ENCODE measurements at places on chromosomes 16 and 17. TPM values are rescaled to one million over a fixed set of nuclear protein-coding genes. Genes with fewer than 3 reads are reported as not detected.

The SLC13A2 gene
- total RNA-seq, result 1.1 TPM

The CYB5B gene
- 111 TPM for total RNA-seq

The ZNF597 gene
- 3.4 TPM for total RNA-seq

The SEZ6 gene
- total RNA-seq, result not detected

The VWA3A gene
- total RNA-seq, result 0.76 TPM

The KRT27 gene
- total RNA-seq, result not detected

The SOX15 gene
- 0.88 TPM for total RNA-seq

The PRSS33 gene
- not detected for total RNA-seq

The HID1 gene
- total RNA-seq, result 32.6 TPM

DNA sequence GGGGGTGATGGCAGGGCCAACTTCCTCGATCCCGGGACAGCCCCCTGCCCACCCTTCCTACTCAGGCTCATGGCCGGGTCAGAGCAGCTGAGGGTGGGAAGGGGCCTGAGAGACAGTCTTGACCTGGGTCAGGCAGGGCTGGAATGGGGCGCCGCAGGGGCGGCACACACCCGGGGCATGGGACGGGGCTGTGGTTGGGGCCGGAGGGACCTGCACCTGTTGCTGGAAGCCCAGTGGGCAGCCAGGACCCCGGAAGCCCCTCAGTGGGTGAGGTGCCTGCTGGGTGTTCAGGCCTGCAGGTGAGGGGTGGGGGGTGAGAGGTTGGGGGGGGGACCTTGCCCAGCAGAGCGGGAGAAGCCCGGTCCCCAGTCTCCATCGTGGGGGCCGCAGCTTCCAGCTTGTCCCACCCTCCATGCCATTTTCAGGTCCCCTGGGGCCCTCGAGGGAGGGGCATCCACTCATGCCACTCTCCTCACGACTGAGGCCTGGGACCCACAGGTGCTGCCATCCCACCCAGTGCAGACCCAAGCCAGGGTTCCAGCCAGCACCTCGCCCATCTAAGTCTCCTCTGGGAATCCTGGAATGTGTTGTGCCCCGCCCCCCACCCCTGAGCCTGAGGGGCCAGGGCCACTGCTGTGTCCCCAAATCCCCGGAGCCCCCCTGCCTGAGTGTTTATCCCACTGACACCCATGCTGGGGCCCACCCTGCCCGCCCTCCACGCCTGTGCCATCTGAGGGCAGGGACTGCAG lies 43.4 kb upstream of the ACSF3 start:
- H3K4me1 ChIP-seq, result no peaks in the 10 kb centered on the region
- H3K27me3 ChIP-seq, result no peaks in the 10 kb centered on the region
- H3K4me3 ChIP-seq, result no peak overlapping the region

- H3K4me1 ChIP-seq, result peaks cover 13% of the 10 kb centered on the region
- H3K36me3 ChIP-seq, result no peaks in the 10 kb centered on the region
Observed at GRCh38 chr17:3891626-3892094, 1.2 kb downstream of the CAMKK1 start.

GRCh38 chr16:84672276-84673202 lies 24.2 kb downstream of the KLHL36 start:
- H3K4me3 ChIP-seq, result no peak overlapping the region
- no peaks in the 10 kb centered on the region for H3K4me1 ChIP-seq
- no peaks in the 10 kb centered on the region for H3K27me3 ChIP-seq
- H3K36me3 ChIP-seq, result no peaks in the 10 kb centered on the region
- DNase-seq, result peak; percentile 74

GRCh38 chr17:28750178-28751047 lies 6.6 kb downstream of the TRAF4 start:
- peaks cover 40% of the 10 kb centered on the region for H3K36me3 ChIP-seq
- H3K27ac ChIP-seq, result no peak overlapping the region
- H3K4me3 ChIP-seq, result no peak overlapping the region
- H3K4me1 ChIP-seq, result peaks cover 42% of the 10 kb centered on the region

DNA sequence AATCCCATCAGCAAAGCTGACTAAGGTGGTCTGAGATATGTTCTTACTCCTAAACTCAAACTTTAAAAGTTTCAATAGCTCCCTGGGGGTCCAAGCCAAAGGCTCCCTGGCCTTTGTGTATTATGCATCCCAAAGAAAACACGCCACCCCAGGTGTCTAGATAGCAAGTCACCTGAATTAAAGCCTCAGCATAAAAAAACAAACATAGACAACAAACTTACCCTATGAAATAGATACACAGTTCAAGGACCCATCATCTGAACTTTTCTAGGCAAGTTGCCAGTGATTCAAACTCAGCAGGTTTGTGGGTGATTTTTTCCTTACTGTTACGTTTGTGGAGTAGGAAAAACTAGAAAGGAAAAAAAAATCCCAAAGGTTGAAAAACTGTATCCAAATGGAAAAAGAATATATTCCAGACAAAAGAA lies 12.5 kb downstream of the CMTM3 start:
- H3K27ac ChIP-seq, result no peak overlapping the region
- DNase-seq, result no peak
- H3K27me3 ChIP-seq, result no peaks in the 10 kb centered on the region
- H3K36me3 ChIP-seq, result no peaks in the 10 kb centered on the region

DNA sequence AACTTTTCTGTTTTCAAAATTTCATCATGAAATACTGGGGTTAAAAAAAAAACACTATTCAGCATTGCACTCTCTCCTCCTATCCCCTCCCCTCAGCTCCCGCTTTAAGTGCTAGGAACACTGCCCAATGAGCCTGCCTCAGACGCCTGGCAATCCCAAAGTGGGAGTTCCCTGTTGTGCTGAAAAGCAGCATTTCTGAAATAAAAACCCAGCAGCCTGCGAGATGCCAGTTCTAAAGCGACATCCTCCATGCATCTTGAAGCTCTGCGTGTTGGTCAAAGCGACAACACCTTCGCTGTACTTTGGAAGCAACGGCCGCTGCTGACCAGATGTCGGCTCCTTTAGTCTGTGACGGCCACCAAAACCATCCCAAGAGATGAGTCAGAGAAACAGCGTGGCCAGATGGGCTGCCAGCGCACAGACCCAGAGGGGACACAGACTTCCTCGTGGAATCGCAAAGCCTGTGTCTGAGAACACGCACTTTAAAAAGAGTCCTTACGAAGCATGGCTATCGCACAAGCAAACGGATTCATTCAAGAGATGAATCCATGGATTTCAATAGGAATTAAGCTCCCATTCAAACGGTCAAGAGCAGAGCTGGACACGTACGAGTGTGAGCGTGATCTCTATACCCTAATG lies 32.8 kb downstream of the FBXO31 start:
- H3K4me1 ChIP-seq, result no peaks in the 10 kb centered on the region
- H3K27me3 ChIP-seq, result no peaks in the 10 kb centered on the region
- no peak overlapping the region for H3K27ac ChIP-seq
- H3K4me3 ChIP-seq, result no peak overlapping the region
- no peaks in the 10 kb centered on the region for H3K36me3 ChIP-seq

DNA sequence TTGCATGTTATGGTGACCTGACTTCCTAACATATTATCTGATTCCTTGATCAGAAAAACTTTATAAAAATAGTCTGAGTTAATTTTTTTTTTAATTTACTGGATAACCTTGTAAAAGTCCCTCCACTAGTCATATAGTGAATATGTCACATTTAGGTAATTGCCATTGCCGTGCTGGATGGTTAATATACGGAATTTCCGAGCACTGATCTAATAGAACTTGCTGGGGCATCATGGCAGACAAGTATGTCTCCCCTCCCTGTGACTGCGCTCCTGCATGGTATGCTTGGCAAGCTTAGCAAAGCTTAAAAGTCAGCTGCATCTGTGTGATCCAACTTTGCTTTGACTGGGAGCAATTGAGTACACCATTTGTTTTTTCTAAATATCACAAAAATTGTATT lies 239.4 kb upstream of the TBX2 start:
- H3K36me3 ChIP-seq, result no peaks in the 10 kb centered on the region
- no peak overlapping the region for H3K4me3 ChIP-seq
- peaks cover 8% of the 10 kb centered on the region for H3K4me1 ChIP-seq
- peak overlapping the region; percentile 49 for H3K27ac ChIP-seq
- DNase-seq, result no peak

DNA sequence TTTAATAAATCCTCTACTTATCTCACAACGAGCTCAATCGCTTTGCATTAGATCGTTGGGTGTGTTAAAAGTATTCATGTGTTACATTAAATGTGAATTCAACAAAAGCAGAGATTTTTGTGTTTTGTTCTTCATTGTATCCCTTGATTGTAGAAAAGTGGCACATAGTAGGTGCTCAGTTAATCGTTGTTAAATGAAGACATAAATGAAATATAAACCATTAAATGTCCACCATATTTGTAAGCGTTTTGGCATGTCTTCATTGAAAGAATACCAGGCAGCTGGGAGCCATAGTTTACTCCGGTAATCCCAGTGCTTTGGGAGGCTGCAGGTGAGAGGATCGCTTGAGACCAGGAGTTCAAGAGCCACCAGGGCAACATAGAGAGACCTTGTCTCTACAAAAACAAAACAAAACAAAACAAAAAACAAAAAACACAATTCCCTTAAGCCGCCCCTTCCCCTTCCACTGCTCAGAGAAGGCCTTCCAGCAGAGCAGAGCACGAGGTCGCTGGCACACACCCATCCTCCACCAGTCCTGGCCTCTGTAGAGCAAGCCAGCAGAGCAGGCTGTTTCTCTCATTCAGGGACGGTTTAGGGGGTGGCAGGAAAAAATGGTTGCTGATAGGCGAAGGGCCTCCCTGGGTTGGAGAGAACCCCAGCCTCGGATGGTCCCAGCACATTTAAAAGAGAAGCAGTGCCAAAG lies 673 bp upstream of the CHD9 start:
- no peaks in the 10 kb centered on the region for H3K4me1 ChIP-seq
- peak overlapping the region; percentile 90 for H3K27ac ChIP-seq
- peak overlapping the region; percentile 24 for H3K4me3 ChIP-seq
- no peak for DNase-seq
- no peaks in the 10 kb centered on the region for H3K27me3 ChIP-seq

GRCh38 chr17:47277921-47278320 lies 24.3 kb downstream of the ITGB3 start:
- H3K36me3 ChIP-seq, result no peaks in the 10 kb centered on the region
- H3K4me1 ChIP-seq, result peaks cover 3% of the 10 kb centered on the region
- DNase-seq, result no peak
- no peak overlapping the region for H3K4me3 ChIP-seq

GRCh38 chr17:32264140-32264799 lies 1.4 kb upstream of the RHBDL3 start:
- no peaks in the 10 kb centered on the region for H3K36me3 ChIP-seq
- no peak overlapping the region for H3K4me3 ChIP-seq
- DNase-seq, result peak; percentile 29

- no peaks in the 10 kb centered on the region for H3K36me3 ChIP-seq
- no peaks in the 10 kb centered on the region for H3K4me1 ChIP-seq
- no peak overlapping the region for H3K4me3 ChIP-seq
- no peak overlapping the region for H3K27ac ChIP-seq
Observed at GRCh38 chr17:71447644-71448043, 673.2 kb upstream of the SOX9 start.

- no peak overlapping the region for H3K27ac ChIP-seq
- H3K36me3 ChIP-seq, result no peaks in the 10 kb centered on the region
- no peak for DNase-seq
Observed at GRCh38 chr17:67620088-67620487, 97.6 kb upstream of the NOL11 start.

DNA sequence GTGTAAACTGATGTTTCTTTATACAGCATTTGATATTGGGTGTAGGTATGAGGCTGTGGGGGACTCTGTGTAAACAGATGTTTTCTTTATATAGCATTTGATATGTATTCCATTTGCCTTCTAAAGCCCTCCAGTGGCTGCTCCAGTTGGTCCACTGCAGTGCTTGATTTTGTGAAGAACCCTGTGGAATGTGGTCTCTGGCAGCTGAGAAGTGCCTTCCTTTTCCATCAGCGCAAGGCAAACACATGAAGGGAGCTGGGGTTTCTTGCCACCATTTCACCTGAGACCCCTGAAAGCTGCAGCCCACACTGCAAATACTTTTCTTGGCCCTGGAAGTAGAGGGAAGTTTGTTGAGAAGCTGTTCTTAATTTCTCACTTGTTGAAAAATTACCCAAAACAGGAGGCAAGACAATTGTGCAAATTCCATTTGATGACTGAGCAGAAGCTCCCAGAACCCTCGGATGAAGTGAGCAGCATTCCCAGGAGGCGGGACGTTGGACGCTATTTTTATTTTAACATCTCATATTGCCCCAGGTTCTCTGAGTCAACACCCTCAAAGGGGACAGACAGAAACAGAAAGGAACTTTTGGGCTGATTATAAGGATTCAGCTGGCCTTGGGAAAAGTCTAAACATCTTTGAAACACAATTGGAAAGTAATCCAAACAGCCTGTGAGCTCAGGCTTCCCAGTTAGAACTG lies 158.5 kb upstream of the RPH3AL start:
- H3K36me3 ChIP-seq, result no peaks in the 10 kb centered on the region
- peaks cover 7% of the 10 kb centered on the region for H3K4me1 ChIP-seq
- no peaks in the 10 kb centered on the region for H3K27me3 ChIP-seq
- H3K4me3 ChIP-seq, result no peak overlapping the region
- no peak for DNase-seq
- H3K27ac ChIP-seq, result no peak overlapping the region

DNA sequence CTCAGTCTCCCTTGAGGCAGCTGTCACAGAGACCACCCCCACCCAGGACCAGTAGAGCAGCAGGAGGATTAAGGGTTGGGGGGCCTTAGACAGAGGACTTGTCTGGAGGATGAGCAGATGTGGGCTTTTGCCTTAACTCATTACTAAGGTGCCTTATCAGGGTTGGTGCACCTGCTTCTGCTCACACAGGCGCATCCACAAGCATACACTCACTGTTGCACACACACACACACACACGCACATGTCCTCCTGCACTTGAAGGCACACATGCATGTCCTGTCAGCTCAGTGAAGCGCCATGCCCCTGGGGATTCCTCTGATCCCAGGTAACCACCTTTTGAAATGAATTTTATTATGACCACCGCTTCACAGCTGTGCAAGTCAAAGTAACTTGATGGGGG lies 1.2 kb downstream of the GFAP start:
- H3K27me3 ChIP-seq, result no peaks in the 10 kb centered on the region
- no peaks in the 10 kb centered on the region for H3K36me3 ChIP-seq
- H3K4me1 ChIP-seq, result no peaks in the 10 kb centered on the region
- no peak for DNase-seq

DNA sequence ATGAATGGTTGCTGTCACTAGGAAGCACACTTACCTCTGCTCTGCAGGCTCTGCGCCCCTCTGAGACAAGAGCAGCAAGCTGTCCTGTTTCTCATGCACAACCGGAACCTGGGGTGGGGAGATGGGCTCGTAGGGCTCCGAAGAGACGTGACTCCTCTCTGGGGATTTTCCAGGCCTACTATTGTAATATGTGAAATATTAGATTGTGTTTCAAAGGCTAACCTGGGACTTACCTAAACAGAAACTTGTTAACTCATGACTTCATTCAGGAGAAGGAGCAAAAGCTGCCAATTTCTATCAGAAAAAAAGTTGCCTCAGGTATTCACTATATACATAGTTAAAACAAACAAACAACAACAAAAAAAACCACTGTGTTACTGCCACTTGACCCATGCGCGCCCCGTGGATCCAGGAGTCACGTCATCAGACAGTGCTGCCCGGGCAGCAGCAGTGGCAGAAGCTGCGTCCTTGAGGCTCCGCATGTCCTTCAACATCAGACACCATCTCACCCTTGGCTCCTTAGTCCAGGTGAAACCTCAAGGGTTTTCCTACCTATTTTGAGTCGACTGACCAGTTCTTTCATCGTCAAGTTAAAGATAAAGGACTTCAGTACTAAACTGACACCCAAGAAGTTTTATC lies 49.3 kb downstream of the TTC19 start:
- no peak overlapping the region for H3K27ac ChIP-seq
- no peak for DNase-seq
- H3K4me3 ChIP-seq, result no peak overlapping the region
- H3K4me1 ChIP-seq, result no peaks in the 10 kb centered on the region
